ENCODE measurements at places on chromosomes 6 and 20. TPM values are rescaled to one million over a fixed set of nuclear protein-coding genes. Genes with fewer than 3 reads are reported as not detected.

DNA sequence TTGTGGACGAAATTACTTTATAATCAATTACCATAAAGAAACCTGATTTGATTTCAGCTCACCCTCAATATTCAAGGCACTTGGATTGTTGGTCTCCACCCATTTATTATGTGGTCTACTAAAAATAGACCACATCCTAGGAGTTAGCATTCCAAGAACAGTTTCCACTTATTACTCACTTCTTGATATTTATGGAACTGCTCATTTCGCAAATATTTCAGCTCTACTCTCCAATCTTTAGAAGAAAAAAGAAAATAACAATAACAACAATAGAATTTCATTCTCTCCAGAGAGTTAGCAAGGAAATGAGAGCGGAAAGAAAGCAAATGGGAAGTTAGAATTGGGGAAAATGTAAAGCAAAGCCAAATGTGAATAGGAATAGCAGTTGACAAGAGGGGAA lies 26.2 kb upstream of the HDAC2 start:
- no peak for DNase-seq

- no peak for DNase-seq
These were observed 480 bp upstream of the NT5E start for GRCh38 chr6:85449388-85449817.

DNA sequence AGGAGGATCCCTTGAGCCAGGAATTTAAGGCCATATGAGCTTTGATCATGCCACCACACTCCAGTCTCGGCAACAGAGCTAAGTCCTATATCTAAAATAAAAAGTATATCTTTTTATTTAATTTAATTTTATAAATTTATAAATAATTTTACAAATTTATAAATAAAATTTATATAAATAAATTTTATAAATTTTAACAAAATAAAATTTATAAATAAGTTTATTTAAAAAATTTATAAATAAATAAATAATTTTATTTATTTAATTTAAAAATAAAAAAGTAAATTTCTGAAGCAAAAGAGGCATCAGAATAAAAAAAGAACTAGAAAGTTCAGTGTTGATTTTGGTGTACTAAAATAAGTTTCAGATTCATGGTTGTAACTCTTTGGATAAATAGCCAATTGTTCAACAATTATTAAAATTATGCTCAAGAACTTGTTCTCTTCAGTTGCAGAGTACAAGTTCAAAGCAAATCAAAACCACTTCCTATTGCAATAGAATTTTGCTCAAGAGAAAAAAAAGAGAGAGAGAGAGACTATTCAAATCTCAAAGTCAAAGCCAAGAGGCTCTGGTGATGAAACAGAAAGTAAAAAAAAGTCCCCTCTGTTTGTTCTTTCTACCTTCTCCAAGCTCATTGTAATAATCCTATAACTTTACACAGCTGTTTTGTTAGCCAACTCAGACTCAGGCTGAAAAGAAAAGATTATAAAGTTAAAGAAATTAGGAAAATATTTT lies 547.5 kb upstream of the ADGRB3 start:
- DNase-seq, result no peak

- no peak for DNase-seq
These were observed 5.1 kb upstream of the MBOAT1 start for GRCh38 chr6:20217324-20217855.

EDEM2 gene
- polyA plus RNA-seq, result 30.4 TPM

- no peak for DNase-seq
These were observed 3.9 kb upstream of the WFDC2 start for GRCh38 chr20:45465491-45466266.

DNA sequence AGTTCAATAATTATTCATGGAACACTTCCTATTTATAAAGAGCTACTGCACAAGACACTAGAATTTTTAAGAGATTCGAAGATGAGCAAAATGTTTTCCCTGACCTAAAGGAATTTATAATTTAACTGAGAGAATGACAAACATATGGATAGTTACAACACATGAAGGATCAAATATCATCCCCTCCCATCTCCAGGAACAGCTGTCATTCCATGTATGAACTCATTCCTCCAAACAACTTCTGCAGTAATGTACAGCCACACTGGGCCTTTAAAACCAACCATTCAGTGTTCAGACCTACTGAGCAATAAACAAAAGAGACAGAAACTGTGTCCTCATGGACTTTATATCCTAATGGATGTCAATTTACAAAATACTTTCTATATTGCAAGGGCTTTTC lies 87.8 kb downstream of the KIF16B start:
- no peak for DNase-seq

Measured in SK-N-SH (cell line).